ENCODE measurements at places on chromosomes 1 and 21.
A peak's percentile ranks its signal among the peaks of the same experiment; 100 is the strongest.

- no peak for DNase-seq
These were observed 147.6 kb upstream of the CAMK1G start for GRCh38 chr1:209435654-209436566.

- no peak for DNase-seq
These were observed 30.5 kb upstream of the LRIG2 start for GRCh38 chr1:113042285-113043143.

GRCh38 chr1:87115317-87115890, 201.0 kb downstream of the HS2ST1 start:
- no peak for DNase-seq

DNA sequence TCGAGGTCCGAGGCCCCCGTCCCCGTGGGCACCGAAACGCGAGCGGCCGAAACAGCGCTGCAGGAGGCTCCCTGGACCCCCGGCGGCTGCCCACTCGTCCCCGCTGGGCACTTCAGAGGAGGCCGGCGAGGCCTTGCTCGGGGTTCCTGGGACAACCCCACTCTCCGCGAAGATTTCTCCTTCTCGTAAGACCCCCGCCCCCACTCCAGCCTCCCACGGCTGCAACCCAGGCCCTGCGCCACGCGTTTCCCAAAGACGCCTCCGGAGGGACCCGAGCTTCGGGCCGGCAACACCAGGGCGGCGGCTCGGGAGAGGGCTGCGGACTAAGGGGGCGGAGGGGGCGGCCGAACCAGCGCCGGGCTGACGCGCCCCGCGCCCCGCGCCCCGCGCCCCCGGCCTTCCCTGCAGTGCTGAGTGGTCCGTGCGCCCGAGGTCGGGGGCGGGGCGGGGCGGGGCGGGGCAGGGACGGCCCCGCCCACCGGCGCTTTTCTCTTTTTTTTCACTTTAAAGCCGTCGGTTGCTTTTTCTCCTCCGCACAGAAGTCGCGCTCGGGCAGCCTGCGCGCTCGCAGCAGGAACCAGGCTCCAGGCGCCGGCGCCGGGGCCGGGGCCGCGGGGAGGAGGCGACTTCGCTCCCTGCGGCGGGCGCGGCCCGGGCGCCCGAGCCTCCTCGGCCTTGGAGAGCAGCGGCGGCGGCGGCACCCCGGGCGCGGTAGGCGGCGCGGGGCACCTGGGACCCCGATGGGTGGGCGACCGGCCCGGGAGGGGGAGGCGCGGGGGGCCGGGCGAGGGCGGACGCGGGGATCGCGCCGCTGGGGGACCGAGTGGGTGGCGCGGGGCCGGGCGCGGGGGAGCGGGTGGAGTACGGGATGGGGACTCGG, at the start of gene SPSB1:
TSS of gene SPSB1 (plus strand) at position 534 of the 880 bp plus-strand sequence. CDS start 62,998 bp downstream, outside the sequence.
- peak; percentile 34 for DNase-seq

GRCh38 chr1:204663644-204664383, 21.7 kb downstream of the LRRN2 start:
- no peak for DNase-seq
